Thoracic aorta (tissue), 2 donors: ENCODE measurements at places on chromosomes 7 and 10. TPM values are rescaled to one million over a fixed set of nuclear protein-coding genes. Genes with fewer than 3 reads are reported as not detected.

DNA sequence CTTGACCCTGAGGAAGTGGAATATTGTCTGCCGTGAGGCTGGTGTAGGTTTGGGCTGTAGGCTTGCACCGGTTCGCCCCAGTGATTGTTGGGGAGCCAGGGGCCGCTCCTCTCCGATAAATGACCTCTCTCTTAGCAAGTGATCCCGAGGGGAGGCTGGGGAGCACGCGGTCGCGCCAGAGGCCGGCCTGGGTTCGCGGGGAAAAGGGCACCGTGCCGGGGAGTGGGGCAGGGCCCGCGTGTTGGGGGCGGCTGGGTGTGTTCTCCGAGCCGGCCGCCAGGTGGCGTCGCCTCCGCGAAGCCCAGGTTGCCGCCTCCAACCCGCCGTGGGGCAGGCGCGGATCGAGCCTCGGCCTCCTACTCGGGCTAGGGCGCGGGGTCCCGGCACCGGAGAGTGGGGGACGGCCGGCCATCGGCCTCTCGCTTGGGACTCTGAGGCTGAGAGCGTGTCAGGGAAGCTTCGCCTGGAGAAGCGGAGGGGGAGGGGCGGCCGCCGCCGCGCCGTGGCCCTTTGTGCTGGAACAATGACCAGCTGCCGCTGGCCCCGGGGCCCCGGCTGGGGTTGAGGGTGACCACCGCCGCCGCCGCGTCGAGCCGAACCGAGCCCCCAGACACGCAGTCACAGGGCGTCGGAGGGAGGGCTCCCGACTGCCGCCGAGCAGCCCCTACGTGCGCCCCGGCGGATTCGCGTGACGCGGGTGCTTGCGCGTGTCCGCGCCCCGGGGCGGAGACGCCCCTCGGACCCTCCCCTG, 442 bp upstream of the LZTS2 start:
- peak overlapping the region; percentile 98 for H3K27ac ChIP-seq
- no peaks in the 10 kb centered on the region for H3K27me3 ChIP-seq
- peaks cover 49% of the 10 kb centered on the region for H3K4me1 ChIP-seq
- H3K4me3 ChIP-seq, result peak overlapping the region; percentile 87
- H3K36me3 ChIP-seq, result peaks cover 8% of the 10 kb centered on the region
- DNase-seq, result no peak

The ELMO1 gene
- total RNA-seq, result 66.0 TPM

The FAM24B gene
- 9.1 TPM for total RNA-seq

DNA sequence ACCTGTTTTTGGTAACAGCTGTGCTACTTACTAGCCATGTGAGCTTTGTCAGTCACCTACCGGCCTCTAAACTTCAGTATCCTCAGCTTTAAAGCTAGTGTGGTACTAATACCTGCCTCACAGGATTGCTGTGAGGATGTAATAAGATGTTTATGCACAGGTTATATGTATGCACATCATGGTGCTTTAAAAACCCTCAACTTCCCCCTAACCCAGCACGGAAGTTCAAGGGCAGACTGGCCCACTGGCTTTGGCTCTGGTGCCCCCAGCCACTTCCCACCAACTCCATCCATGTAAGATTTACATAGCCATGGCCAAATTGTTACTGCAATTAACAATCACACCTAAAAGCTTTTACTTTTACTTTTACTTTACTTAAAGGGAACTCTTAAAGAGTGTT, 676.0 kb upstream of the GALNT17 start:
- H3K4me3 ChIP-seq, result no peak overlapping the region
- no peak overlapping the region for H3K27ac ChIP-seq
- H3K36me3 ChIP-seq, result no peaks in the 10 kb centered on the region
- H3K27me3 ChIP-seq, result no peaks in the 10 kb centered on the region

The DPYSL4 gene
- not detected for total RNA-seq
